ENCODE measurements at places on chromosomes 6 and 20. TPM values are rescaled to one million over a fixed set of nuclear protein-coding genes. Genes with fewer than 3 reads are reported as not detected.

DNA sequence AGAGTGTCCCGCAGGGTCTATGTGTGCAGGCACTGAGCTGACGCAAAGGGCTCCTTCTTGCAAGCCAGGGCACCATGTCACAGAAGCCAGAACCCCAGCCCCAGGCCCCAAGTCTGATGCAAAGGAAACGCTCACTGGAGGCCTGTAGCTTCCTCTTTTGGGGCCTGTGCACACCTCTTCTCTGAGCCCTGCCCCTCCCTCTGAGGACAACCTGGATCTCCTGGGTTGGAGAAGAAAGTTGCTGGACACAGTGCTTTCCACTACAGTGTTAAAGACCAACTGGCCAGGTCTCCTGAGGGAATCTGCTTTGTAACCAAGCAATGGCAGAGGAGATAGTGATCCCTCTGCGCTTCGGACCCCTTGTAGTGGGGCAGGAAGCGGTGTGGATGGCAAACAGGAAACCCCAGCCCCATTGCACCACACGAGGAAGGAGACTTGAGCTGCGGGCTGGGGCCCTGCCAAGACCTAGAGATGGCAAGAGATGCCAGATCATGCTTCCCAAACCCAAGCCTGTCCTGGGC lies 90.0 kb downstream of the PRND start:
- no peak for DNase-seq

GRCh38 chr20:63741676-63742380 lies 2.3 kb downstream of the SLC2A4RG start:
- DNase-seq = no peak

GRCh38 chr20:25013478-25014380 lies 21.2 kb upstream of the APMAP start:
- DNase-seq = no peak

- DNase-seq = no peak
Measured at GRCh38 chr20:62423326-62423706, 4.0 kb downstream of the RBBP8NL start.

DNA sequence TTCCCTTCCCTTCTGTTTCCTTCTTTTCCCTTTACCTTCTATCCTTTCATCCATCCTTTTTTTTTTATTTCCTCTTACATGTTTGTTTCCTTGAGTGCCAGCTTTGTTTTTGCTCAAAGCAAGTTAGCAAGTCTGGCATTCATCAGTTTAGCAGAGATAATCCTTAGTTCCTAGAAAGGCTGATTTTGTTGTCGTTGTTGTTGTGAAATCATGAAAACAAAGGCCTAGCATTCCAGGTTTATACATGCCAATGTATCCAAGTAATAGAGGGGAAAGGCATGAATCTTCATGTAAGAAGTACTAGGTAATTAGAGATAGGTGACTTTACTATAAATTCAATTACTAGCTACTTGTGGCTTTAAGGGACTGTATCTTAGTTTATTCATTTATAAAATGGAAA lies 45.9 kb downstream of the TFAP2B start:
- DNase-seq = no peak

- DNase-seq = no peak
Measured at GRCh38 chr6:159062564-159062945, 17.8 kb upstream of the TAGAP start.

- no peak for DNase-seq
Measured at GRCh38 chr6:1230689-1231605, 81.0 kb upstream of the FOXQ1 start.

GRCh38 chr6:8278562-8278961 lies 156.8 kb downstream of the SLC35B3 start:
- no peak for DNase-seq

GRCh38 chr6:170150590-170150945 lies 140.3 kb downstream of the DLL1 start:
- DNase-seq = no peak

DNA sequence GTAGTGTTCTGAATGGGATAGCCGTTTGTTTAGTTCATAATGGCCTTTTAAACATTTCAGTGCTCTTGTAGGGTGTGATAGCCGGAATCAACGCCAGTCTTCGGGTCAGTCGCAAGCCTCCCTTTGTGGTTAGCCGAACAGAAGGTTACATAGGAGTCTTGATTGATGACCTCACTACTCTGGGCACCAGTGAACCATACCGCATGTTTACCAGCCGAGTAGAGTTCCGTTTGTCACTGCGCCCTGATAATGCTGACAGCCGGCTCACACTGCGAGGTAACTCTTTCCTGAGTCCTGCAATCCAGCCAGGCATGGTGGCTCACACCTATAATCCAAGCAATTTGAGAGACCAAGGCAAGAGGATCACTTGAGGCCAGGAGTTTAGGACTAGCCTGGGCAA lies 20.4 kb downstream of the MTO1 start:
- no peak for DNase-seq

DNA sequence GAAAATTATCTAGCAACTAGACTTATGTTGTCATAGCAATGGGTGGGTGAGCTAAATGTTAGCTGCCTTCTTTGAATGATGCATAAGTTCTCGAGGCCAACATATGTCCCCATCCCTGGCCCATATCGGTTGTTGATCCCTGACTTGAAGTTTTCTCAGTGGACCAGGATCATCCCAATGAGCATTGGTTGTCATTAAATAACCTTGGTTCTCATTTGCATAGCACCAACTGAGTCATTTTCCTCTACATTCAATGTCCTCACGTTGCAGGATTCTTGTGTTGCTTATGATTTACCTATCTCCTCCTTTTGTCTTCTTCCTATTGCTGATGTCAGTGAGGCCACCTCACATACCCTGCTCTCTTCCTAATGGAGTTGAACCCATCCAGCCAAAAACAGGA lies 12.1 kb upstream of the AHCY start:
- no peak for DNase-seq

DNA sequence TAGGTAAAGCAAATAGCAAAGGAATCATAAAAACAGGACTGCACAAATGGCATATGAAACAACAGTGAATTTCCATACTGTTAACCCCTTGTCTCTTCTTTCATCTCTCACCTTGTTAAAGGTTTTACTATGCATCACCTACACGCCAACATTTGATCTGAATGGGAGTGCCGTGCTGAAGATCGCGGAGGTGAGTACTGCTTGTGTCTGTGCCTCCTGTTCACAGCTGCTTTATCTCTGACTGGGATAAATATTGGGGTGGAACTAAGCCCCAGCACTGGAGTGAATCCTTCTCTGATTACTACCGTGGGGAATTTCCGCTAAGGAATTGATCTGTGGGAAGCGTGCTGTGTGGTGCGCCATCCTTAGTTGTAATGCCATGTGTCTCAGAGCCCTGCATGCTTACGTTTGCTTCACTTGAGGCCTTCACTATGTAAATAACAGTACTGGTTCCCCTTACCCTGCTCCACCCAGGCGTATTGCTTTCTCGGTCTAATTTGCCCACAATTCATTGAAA lies 11.4 kb upstream of the PBOV1 start:
- DNase-seq = no peak

DNA sequence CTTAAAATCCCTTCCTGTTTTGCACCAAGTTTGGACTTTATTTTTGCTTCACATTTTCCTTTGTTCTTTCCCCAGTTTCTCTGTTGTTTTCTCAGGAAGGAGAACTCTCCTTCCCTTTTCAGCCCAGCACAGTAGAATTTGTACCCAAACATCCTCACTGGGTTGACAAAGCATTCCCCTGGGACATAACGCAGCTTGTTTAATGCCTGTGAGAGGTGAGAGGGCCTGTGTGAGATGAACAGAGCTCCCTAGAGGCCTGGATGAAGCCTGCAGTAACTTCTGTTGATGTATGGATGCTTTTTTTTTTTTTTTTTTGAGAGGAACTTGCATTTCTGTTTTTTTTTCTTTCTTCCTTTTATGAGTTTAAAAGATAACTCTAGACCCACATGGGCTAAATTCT lies 104.9 kb upstream of the SLC22A23 start:
- DNase-seq = no peak

GRCh38 chr6:24357336-24358218 lies at the start of gene DCDC2:
TSS of gene DCDC2 (minus strand) at chr6:24358059. CDS start at chr6:24357750, 309 bp downstream.
- no peak for DNase-seq

DNA sequence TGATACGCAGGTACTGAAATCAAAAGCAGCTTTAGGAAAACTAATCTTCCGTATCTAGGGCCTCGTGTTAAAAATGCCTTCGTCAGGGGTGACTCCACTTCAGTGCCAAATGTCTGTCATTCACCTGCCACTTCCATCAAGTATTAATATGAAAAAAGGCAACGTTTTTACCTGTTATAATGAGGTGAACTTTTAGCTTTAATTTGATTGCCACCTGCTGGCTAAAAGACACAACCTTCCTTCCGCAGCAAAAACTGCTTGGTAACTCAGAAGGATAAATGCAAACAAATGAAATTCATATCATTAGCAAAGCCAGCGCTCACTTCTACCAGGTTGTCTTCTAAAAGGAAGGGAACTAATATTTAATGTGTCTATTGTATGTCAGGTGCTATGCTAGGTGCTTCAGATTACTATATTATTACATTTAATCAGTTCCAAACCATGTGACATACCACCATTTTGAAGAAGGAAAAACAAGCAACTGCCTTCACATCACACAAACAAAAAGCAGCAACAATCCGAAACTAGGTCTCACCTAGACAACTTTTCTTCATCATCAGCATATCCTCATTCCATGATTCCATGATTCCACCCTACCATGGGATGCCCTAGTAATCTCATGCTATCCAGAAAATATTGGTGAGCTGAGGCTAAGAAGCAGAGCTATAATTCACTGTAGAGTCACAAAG lies 20.6 kb upstream of the ARHGAP18 start:
- no peak for DNase-seq

GRCh38 chr6:98984121-98984520 lies 36.4 kb upstream of the FBXL4 start:
- DNase-seq = no peak

DNA sequence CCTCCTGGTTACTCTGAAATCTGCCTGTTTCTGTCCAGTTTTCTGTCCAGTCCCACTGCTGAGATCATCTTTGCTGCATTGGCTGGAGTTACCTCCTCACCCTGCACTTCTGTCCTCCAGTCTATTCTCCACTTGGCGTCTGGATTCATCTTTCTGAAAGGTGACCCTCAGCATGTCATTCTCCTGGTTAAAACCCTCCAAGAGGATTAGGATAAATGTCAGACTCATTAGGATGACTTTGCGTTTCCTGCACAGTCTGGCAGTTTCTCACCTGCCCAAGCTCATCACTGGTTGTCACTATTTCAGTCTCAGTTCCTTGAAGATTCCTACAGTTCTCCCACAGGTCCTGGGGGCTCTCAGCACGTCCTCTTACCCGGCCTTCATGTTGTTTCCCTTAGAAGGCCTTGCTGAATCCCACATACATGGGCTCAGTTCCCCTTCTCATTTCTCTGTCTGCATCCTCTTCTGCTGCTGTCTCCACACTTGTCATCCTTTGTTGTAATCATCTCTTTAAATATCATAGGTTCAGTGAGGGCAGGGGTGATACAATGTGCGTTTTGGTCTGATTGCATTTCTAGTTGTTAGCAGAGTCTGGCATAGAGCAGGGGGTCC lies 374.8 kb downstream of the QKI start:
- DNase-seq = no peak

- DNase-seq = no peak
Measured at GRCh38 chr6:4788482-4788881, 12.3 kb downstream of the CDYL start.

GRCh38 chr6:121584586-121585369 lies 149.3 kb downstream of the GJA1 start:
- no peak for DNase-seq

DNA sequence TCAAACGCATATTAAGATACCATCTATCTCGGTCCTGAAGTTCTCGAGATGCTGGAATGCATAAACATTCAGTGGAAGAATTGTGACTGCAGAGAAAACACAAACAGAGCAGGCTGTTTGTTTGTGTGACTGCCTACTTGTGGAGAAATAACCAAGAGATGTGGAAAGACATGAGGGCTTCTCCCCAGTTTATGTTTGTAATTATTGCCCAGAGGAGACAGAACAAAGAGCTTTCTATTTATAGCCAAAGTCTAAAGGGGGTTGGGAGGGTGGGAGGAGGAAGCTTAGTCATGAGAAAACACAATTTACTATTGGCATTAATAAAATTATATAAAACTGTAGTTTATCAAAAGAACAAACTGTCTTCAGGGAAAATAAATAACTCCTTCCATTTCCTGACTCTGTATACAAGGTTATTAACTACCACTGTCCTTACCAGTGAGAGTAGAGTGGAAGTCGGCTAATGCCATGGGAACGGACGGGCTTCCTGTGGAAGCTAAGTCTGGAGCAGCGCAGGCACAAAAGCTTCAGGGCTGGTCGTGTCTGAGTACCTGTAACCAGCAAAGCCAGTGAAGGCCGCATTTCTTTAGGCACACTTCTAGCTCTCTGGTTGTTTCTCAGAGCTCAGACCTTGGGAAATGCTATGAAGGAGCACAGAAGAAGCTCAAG lies 200.2 kb upstream of the SUPT3H start:
- no peak for DNase-seq

- DNase-seq = no peak
Measured at GRCh38 chr6:85569323-85569722, 24.3 kb downstream of the SNX14 start.

Gene HELZ2
- 47.0 TPM for total RNA-seq

Gene CST5
- total RNA-seq = not detected

Gene EFCAB8
- total RNA-seq = 0.24 TPM

Gene SLC26A8
- 0.25 TPM for total RNA-seq

Gene C6orf132
- 3.0 TPM for total RNA-seq

Gene B3GAT2
- not detected for total RNA-seq

Gene ENPP1
- total RNA-seq = 21.7 TPM

Gene PRSS35
- not detected for total RNA-seq

Gene KIF25
- total RNA-seq = not detected

Gene TDRD6
- 0.12 TPM for total RNA-seq

Gene RGS19
- 45.1 TPM for total RNA-seq

Gene BEND6
- 0.44 TPM for total RNA-seq

Gene CST4
- total RNA-seq = not detected
